ENCODE measurements at places on chromosomes 13 and 19. TPM values are rescaled to one million over a fixed set of nuclear protein-coding genes. Genes with fewer than 3 reads are reported as not detected.

- no peak for DNase-seq
Observed at GRCh38 chr19:45218911-45219743, 26.1 kb downstream of the EXOC3L2 start.

GRCh38 chr19:45492137-45492626, 4.7 kb downstream of the RTN2 start:
- no peak for DNase-seq

DNA sequence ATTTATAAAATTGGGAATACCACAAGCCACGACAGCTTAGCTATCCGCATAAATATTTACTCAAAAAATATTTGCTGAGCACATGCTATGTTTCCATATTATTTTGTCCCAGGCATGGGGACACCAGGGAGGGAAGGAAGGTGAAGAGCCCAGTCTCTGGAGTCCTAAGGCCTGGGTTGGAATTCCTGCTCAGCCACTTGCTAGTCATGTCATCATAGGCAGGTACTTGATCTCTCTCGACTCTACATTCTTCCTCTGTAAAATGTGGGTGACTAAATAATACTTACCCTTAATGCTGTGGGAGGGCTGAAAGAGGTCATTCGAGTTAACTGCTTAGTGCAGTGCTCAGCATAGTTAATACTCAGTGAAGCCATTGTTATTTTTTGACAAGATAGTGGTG, 4.3 kb upstream of the RNASEH2B start:
- DNase-seq, result no peak

DNA sequence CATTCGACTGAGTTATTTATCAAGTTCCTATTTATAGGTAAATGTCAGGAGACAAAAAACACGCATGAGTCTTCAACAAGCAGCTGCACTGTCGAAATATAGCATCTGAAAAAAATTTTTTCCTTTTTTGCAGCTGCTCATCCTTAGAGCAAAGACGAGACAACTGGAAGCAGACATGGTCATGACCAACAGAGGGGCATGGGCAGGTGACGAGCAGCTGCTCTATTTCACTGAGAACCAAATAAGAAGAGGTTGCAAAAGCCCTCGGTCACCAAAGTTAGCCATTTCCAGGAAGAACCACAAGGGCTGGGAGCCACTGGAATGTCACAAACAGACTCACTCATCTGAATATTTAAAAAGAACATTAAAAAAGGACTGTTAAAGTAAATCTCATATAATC, 22.2 kb downstream of the SOHLH2 start:
- no peak for DNase-seq

- no peak for DNase-seq
Observed at GRCh38 chr13:24233351-24233901, 72.9 kb downstream of the SPATA13 start.

GRCh38 chr19:40739030-40739839, 11.0 kb downstream of the ACTMAP start:
- no peak for DNase-seq

DNA sequence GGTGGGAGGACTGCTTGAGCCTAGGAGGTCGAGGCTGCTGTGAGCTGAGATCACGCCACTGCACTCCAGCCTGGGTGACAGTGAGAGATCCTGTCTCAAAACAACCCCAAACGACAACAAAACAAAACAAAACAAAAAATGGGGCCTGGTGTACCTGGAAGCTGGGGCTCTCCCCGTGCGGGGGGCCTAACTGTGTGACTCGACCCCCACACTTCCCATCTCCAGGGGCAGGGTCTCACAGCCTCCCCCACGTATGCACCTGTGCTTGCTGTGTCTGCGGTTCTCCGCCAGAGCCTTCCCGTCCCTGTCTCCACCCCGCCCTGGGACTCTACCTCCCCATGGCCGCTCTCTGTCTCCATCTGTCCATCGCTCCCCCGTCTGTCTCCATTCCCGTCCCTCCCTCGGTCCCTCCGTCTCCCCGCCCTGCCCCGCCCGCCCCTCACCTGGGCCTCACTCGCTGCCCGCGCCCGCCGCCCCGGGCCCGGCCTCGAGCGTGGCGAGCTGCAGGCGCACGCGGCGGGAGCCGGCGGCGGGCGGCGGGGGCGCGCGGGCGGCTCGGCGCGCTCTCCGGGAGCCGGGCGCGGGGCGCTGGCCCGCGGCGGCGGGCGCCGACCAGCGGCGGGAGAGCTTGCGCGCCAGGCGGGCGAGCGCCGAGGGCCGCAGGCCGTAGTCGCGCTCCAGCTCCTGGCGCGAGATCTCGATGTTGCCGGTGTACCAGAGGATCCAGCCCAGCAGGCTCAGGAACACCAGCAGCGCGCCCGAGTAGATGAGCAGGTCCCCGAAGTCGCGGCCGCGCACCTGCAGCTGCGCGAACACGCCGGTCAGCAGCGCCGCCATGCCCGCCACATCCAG, 587 bp downstream of the TMEM238 start:
- DNase-seq, result peak; percentile 75

DNA sequence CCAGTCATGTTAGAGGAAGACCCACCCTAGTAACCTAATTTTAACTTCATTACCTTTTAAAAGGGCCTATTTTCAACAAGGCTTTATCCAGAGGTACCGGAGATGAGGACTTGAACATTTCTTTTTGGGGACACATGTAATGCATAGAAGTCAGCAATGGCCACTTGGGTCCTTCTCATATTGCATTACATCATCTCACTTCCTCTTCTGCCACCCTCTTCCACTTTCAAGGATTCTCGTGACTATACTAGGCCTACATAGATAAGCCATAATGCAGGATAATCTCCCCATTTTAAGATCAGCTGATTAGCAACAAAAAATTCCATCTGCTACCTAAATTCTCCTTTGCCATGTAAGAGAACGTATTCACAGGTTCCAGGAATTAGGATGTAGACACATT, 557.2 kb downstream of the KCTD12 start:
- DNase-seq, result no peak

GRCh38 chr13:95834134-95834765, 157.3 kb downstream of the DNAJC3 start:
- DNase-seq, result peak; percentile 70

- DNase-seq, result no peak
Observed at GRCh38 chr13:111540486-111540885, 220.0 kb downstream of the TEX29 start.

DNA sequence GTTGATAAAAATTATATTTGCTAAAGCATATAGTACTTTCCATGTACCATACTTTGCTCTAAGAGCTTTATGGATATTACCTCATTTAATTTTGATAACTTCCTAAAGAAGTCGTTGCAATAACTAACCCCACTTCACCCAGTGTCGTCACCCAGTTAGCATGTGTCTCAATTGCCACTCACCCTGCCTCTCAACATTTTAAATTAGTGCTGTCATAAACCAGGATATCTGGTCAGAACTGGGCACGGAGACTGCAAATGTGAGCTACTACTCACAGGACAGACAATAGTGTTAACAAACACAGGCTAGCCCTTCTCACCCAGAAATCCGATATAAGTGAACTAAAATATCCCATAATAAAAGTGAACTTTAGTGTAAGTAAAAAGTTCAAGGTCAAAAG, 430.6 kb downstream of the KLF12 start:
- DNase-seq, result no peak

GRCh38 chr19:11013771-11014170, 52.9 kb downstream of the SMARCA4 start:
- no peak for DNase-seq

- no peak for DNase-seq
Observed at GRCh38 chr13:23617551-23618024, 47.4 kb downstream of the TNFRSF19 start.

The FCAR gene
- total RNA-seq, result not detected

The ODAD3 gene
- total RNA-seq, result 0.50 TPM

The WDR88 gene
- total RNA-seq, result not detected

The KIR2DL3 gene
- not detected for total RNA-seq

Measured in activated T-cell treated with anti-CD3 and anti-CD28 coated beads, Interleukin-2, amount 50 U/mL, for 72 hours (primary cell).